Activated naive CD4-positive, alpha-beta T cell treated with anti-CD3 and anti-CD28 coated beads, Interleukin-2, amount 50 U/mL, for 72 hours (primary cell): ENCODE measurements at places on chromosomes 11 and 22. TPM values are rescaled to one million over a fixed set of nuclear protein-coding genes. Genes with fewer than 3 reads are reported as not detected.

GRCh38 chr11:113859665-113860064 lies 15.7 kb downstream of the USP28 start:
- DNase-seq = no peak

Gene BUD13
- 29.3 TPM for total RNA-seq

- no peak for DNase-seq
Observed at GRCh38 chr11:27011560-27012233, 17.8 kb downstream of the FIBIN start.

DNA sequence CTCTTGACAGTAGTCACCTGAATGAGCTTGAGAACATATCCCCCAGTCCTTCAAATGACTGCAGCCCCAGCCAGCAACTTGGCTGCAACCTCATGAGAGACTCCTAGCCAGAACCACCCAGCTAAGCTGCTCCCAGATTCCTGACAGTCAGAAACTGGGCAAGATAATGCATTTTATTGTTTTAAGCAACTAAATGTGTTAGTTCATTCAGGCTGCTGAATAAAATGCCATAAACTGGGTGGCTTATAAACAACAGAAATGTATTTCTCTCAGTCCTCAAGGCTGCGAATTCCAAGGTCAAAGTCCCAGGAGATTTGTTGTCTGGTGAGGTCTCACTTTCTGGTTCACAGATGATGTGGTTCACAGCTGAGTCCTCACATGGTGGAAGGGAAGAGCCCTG lies 5.8 kb upstream of the PAMR1 start:
- DNase-seq = no peak

GRCh38 chr22:35066768-35067167 lies 810 bp downstream of the ISX start:
- no peak for DNase-seq

Gene PLEKHB1
- 19.9 TPM for total RNA-seq

Gene CHRDL2
- not detected for total RNA-seq

Gene DYNC2H1
- 2.2 TPM for total RNA-seq

Gene OR51E2
- total RNA-seq = not detected

DNA sequence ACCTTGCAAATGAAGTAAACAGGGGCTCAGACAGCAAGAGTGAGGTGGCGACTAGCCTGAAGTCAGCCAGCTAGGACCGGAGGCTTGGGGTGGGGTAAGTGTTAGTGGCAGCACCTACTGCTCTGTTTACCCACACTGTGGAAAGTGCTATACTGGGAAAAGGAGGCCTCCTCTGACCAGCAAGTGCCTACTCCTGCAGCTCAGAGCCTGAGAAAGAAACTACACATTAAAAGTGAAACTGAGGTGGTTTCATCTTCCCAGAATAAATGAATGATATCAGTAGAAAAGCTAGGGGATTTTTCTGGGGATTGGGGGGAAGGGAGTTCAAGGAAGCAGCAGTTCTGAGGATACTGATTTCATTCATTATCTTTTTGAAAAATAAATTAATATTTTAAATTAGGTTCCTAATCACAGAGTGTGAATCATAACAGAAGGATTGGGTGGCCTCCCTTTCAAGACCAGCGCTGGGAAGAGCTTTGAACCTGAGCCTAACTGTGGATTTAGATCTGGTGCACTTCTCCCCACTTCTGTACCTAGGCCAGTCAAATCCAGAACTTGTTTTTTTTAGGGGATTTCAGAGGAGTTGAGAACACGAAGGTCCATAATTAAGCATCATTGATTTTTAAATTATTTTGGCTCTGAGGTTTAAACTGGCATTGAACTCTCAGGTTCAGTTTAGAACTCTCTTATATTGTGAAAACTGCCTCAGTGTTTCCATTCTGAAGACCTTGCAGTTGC lies 48.1 kb upstream of the GRAMD1B start:
- DNase-seq = peak; percentile 75

GRCh38 chr22:22519591-22519990 lies 479 bp downstream of the ZNF280A start:
- no peak for DNase-seq

Gene TESMIN
- 8.8 TPM for total RNA-seq

Gene SCGB1C1
- 0.64 TPM for total RNA-seq

Gene LRRC56
- total RNA-seq = 1.7 TPM

Gene GSTT4
- not detected for total RNA-seq

DNA sequence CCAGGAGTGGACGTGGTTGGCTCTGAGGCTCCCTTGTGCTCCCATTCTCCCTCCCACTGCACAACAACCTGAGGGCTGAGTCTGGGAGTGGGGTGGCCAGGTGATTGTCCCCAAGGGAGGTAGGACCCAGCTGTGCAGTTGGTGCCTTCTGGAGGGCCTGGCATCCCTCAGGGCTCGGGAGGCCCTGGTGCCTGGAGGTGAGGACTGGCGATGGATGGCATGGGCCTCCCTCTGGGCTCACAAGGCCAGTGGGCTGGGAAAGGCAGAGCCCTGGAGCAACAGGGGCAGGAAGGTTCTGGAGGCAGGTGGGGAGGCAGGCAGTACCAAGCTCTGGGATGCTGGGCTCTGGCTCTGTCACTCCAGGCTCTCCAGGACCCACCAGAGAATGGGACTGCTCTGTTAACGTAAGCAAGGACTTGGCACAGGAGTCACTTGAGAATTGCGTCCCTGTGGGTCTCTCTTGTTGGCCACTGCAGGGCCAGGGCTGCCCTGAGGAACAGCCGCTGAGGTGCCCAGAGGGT lies 114.2 kb downstream of the KCNQ1OT1 start:
- DNase-seq = no peak

- no peak for DNase-seq
Observed at GRCh38 chr11:114400915-114401223, 403 bp downstream of the RBM7 start.

- DNase-seq = no peak
Observed at GRCh38 chr22:43342347-43343261, 568 bp downstream of the SCUBE1 start.

DNA sequence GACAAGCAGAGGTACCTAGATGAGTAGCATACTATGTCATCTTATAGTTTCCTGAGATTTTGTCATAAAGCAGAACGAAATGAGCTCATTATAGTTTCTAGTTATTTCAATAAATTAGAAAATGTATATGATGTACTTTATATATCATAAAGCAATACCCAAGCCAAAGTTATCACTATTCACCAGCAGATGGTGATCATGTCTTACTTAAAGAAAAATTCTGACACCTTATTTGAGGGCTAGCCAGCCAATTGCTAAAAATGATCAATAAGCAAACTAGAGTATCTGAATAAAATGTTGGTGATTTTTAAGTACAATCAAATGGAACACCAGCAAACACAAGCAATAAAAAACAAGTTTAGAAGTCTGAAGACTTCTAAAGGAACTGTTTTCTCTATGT lies 44.1 kb downstream of the RSF1 start:
- no peak for DNase-seq
